ENCODE measurements at places on chromosomes 3 and 15.

DNA sequence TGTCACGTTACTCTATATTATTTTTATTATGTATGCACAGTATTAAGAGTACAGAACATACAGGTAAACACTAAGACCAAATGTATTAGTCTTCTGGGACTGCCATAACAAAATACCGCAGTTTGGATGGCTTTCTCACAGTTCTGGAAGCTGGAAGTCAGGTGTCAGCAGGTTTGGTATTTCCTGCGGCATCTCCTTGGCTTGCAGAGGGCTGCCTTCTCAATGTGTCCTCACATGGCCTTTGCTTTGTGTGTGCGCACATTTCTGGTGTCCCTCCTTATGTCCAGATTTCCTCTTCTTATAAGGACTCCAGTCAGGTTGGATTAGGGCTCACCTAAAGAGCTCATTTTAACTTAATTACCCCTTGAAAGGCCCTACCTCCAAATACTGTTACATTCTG is 53.8 kb upstream of the CPOX start:
- DNase-seq: no peak
- H3K4me3 ChIP-seq: no peak overlapping the region
- 0 out of 2 replicates have a peak, but pooled peaks cover 2% of the 10 kb centered on the region for H3K4me1 ChIP-seq
- no peaks in the 10 kb centered on the region for H3K36me3 ChIP-seq
- H3K27ac ChIP-seq: no peak overlapping the region

- H3K4me3 ChIP-seq: no peak overlapping the region
- H3K36me3 ChIP-seq: no peaks in the 10 kb centered on the region
- H3K27ac ChIP-seq: no peak overlapping the region
- no peaks in the 10 kb centered on the region for H3K27me3 ChIP-seq
- DNase-seq: no peak
- H3K4me1 ChIP-seq: peaks cover 6% of the 10 kb centered on the region
Measured at GRCh38 chr3:43490640-43491185, 131.1 kb downstream of the ANO10 start.

DNA sequence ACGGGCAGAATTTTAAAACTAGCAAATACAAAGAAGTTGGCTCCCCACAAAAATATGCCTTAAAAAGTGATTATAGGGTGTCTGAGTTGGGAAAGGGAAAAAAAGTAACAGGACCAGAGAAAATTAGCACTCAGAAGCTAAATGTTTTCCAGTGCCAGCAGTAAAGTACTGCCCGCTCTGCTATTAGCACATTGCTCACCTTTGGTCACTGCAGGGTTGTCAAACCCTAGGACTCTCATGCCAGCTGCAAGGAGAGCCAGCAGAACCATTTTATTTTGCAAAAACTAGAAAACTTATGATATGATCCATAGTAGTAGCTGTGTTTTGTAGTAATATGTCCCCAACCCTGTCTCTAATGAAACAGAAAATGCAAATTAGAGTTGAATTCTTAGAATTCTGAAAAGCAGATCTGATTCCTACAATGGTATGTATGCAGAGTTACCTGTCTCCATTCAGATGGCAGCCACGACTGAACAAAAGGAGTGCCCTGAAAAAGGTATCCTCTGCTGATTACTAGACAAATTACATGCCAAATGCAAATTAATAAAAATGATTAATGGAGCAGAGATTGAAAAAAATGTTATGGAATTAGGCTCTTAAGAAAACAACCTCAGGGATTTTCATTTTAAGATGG is 150.3 kb downstream of the SNRK start:
- no peak overlapping the region for H3K27ac ChIP-seq
- no peaks in the 10 kb centered on the region for H3K4me1 ChIP-seq
- no peak for DNase-seq

DNA sequence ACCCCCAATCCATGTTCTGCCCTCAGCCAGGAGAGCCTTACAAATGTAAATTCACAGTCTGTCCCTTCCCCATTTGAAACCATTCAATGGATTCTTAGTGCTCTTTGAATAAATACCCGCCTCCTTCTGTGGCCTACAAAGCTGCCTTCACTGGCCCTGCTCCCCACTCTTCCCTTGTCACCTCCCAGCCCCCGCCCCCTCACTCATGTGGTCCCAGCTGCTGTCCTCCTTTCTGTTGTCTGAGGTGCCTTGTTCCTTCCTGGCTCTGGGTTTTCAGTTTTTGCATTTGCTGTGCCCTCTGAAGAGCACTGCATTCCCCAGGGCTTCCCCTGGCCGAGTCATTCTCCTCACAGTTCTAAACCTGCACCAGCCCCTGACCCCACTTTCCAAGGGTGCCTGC is 3.2 kb downstream of the EFCAB12 start:
- H3K4me1 ChIP-seq: peaks cover 70% of the 10 kb centered on the region
- H3K27ac ChIP-seq: no peak overlapping the region
- no peaks in the 10 kb centered on the region for H3K36me3 ChIP-seq
- DNase-seq: no peak
- H3K27me3 ChIP-seq: no peaks in the 10 kb centered on the region
- no peak overlapping the region for H3K4me3 ChIP-seq

GRCh38 chr3:23663246-23663645 is 142.5 kb upstream of the UBE2E1 start:
- no peaks in the 10 kb centered on the region for H3K36me3 ChIP-seq
- no peak for DNase-seq
- H3K27ac ChIP-seq: no peak overlapping the region
- no peak overlapping the region for H3K4me3 ChIP-seq
- H3K4me1 ChIP-seq: no peaks in the 10 kb centered on the region

DNA sequence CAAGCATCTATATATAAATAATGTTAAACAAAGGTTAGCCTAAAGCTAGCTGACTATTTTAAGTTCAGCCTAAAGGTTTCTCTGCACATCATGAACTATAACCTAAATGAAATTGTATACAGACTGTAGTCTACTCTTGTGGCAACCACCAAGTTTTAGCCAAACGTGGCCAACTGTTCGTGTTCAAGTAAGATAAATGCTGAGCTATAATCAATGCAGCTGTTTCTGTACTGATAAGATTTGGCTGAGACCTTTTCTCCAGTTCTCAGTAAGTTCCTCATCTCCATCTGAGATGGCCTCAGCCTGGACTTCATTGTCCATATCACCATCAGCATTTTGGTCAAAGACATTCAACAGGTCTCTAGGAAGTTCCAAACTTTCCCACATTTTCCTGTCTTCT is 43.7 kb upstream of the IGSF10 start:
- H3K4me3 ChIP-seq: no peak overlapping the region
- H3K36me3 ChIP-seq: no peaks in the 10 kb centered on the region
- no peak for DNase-seq
- H3K27me3 ChIP-seq: no peaks in the 10 kb centered on the region
- no peaks in the 10 kb centered on the region for H3K4me1 ChIP-seq

GRCh38 chr3:132641837-132642538 is 17.6 kb downstream of the ACAD11 start:
- DNase-seq: peak; percentile 45
- H3K27me3 ChIP-seq: no peaks in the 10 kb centered on the region
- H3K27ac ChIP-seq: no peak overlapping the region
- H3K4me3 ChIP-seq: no peak overlapping the region
- peaks cover 14% of the 10 kb centered on the region for H3K36me3 ChIP-seq

DNA sequence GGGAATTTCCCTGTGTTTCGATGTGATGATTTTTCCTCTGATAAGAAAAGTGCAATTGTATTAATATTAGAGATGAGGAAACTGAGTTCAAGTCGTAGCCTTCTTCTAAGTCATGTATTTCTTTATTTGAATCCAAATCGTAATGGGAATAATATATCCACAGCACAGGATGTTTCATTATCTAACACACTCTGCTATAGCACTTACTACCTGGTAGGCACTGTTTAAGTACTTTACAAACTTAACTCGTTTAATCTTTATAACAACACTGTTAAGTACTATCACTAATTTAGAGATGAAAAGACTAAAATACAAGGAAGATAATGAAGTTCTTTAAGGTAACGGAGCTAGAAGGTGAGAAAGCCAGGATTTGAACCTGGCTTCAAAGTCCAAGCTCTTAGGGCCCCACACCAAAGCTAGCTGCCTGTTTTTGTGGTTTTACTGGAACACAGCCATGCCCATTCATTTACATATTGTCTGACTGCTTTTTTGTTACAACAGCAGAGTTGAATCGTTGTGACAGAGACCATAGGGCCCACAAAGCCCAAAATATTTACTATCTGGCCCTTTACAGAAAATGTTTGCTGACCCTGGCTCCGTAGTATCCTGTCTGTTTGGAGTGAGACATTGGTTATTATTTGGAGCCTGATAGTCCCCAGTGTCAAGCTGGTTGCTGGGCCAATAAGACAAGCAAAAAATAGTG is 9.6 kb upstream of the ATP13A3 start:
- H3K36me3 ChIP-seq: no peaks in the 10 kb centered on the region
- no peaks in the 10 kb centered on the region for H3K27me3 ChIP-seq
- DNase-seq: peak; percentile 90
- peaks cover 80% of the 10 kb centered on the region for H3K4me1 ChIP-seq
- H3K4me3 ChIP-seq: no peak overlapping the region
- peak overlapping the region; percentile 79 for H3K27ac ChIP-seq

- no peak within 1 kb of the TSS for H3K27ac ChIP-seq
- DNase-seq: no peak
- no peaks in the 10 kb centered on the region for H3K36me3 ChIP-seq
- H3K27me3 ChIP-seq: no peaks in the 10 kb centered on the region
- H3K4me3 ChIP-seq: no peak within 1 kb of the TSS
- H3K4me1 ChIP-seq: peaks cover 18% of the 10 kb centered on the region
Measured at GRCh38 chr3:186544281-186544680, at the start of gene CRYGS. TSS of gene CRYGS (minus strand) at chr3:186544380. CDS start at chr3:186544326, 54 bp downstream.

DNA sequence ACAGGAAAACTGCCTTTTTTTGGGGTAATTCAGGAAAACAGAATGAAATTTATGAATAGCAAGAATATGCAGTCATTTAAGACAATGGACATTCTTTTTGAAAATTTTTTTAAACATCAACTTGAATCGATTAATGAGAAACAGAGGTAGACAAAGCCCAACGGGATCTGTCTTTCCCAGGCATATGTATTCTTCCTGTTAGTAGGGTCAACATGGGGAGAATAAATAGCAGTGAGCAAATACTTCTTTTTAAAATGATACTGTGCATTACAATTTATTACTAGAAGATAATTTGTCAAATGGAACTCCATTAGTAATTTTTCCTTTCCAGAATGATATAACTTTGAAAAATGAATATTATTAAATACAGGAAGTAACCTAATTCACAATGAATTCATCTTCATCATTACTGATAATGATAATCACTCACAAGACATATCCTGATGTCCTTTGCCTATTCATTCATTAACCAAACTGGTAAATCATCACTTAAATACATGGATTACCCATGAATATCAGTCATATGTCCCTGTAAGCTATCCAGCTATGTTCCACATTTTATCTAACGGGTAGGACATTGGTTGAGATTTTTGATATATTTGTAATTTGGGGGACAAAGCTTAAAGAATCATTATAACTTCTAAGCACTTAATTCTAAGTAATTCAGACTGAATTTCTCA is 209.2 kb upstream of the CDIN1 start:
- no peaks in the 10 kb centered on the region for H3K27me3 ChIP-seq
- no peaks in the 10 kb centered on the region for H3K4me1 ChIP-seq
- DNase-seq: no peak
- no peak overlapping the region for H3K27ac ChIP-seq
- no peak overlapping the region for H3K4me3 ChIP-seq
- no peaks in the 10 kb centered on the region for H3K36me3 ChIP-seq

DNA sequence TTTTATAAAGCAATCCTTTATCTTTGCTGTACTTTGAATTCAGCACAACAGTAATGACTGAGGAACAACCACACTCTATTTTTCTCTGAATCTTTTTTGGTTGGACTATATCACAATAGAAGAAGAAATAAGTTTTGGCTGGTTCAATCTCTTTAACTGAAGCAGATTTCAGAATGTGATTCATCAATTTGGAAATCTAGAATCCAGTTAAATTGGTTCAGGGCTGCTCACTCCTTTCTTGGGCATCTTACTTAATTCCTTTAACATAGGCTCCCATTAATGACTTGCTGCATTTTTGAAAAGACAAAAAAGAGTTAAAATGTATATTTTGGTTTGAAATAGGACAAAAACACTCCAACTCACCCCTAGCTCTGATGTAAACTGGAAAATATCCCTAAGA is 688.3 kb upstream of the NECTIN3 start:
- H3K27me3 ChIP-seq: no peaks in the 10 kb centered on the region
- no peak overlapping the region for H3K4me3 ChIP-seq
- no peak for DNase-seq
- H3K36me3 ChIP-seq: no peaks in the 10 kb centered on the region
- H3K27ac ChIP-seq: no peak overlapping the region
- H3K4me1 ChIP-seq: no peaks in the 10 kb centered on the region

DNA sequence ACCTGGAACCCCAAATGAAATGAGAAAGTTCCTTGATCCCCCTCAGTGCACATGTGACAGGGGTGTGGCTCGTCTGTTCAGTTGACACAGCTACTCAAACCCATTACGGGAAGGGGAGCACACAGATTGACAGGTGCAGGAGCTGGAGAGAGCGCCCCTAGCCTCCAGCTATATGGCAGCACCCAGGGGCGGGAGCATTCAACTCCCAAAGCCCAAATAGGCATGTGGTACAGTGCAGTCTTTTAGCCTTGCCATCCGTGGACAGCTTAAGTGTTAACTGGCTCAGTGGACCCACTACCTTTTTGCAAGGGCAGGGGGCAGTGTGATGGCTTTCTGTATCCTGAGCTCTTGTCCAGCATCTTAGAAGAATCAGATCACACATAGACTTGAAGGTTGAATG is 1374.2 kb upstream of the ALCAM start:
- H3K4me3 ChIP-seq: no peak overlapping the region
- no peak for DNase-seq
- H3K4me1 ChIP-seq: 0 out of 2 replicates have a peak, but pooled peaks cover 9% of the 10 kb centered on the region
- no peaks in the 10 kb centered on the region for H3K36me3 ChIP-seq

DNA sequence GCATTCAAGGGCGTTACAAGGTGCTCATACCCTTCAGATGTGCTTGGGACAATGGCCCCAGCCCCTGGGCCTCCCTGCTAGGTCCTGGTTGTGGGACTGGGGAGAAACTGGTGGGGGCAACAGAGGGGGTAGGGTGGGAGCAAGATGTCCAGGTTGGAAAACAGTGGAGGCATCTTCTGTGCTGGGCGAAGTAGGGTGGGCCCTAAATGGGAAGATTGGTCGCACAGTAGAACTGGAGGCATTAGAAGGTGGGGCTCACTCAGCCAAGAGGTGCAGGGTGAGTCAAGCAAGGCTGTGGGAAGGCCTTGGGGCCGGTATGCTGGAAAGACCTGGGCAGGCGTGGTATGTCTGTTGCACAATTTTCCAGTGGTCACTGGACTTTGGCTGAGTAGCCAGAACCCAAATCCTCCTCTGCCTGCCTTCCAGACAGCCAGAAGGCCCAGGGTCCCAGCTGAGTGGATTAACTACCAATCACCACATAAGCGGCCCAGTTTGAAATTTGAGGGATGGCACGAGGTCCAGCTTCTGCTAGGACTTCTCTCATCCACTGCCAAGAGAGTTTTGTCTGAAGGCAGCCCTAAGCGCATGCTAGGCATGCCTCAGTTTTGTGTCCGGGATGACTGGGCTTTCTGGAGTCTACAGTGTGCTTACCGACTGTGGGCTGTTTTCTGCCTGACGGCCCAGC is 74.5 kb downstream of the LSM3 start:
- peaks cover 58% of the 10 kb centered on the region for H3K4me1 ChIP-seq
- no peaks in the 10 kb centered on the region for H3K27me3 ChIP-seq

DNA sequence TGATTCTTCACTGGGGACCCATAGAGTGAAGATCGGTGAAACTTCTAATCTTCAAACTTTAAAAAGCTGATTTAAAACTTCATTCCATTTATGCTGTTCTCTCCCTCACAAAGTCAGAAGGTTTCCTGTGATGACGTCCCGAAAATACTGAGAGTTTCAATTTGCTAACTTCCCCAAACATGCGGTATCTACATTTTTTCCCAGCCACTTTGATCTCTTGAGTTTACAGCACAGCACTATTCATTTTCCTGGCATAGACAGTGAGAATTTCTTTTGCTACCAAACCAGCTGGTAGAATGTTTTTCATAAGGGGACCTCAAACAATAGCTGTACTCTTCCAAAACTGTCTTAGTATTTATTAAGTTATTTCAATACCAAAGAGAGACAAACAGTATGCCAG is 156.8 kb downstream of the LSAMP start:
- no peaks in the 10 kb centered on the region for H3K27me3 ChIP-seq
- no peak overlapping the region for H3K27ac ChIP-seq
- no peaks in the 10 kb centered on the region for H3K4me1 ChIP-seq
- H3K36me3 ChIP-seq: no peaks in the 10 kb centered on the region
- H3K4me3 ChIP-seq: no peak overlapping the region
